ENCODE measurements at places on chromosomes 5 and 9.

- no peak for DNase-seq
Observed at GRCh38 chr5:166651234-166651633, 1640.2 kb upstream of the WWC1 start.

DNA sequence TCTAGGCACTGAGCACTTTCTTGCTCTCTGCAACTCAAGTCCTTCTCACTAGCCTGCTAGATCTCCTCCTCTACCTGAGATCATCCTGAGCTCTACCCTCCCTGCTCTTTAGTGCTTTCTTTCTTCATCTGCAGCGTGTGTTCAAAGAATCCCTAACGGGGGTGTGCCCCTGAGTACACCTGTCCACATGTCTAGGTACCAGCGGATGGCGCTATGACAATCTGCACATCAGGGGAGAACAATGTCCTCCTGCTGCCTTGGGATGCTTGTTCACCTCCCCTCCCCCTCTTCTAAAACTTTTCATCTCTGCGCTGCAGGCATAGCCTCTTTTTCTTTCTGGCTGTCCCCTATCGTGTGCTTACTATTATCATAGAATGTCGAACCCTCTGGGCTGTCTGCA, 42.7 kb downstream of the PTPN3 start:
- DNase-seq: no peak

DNA sequence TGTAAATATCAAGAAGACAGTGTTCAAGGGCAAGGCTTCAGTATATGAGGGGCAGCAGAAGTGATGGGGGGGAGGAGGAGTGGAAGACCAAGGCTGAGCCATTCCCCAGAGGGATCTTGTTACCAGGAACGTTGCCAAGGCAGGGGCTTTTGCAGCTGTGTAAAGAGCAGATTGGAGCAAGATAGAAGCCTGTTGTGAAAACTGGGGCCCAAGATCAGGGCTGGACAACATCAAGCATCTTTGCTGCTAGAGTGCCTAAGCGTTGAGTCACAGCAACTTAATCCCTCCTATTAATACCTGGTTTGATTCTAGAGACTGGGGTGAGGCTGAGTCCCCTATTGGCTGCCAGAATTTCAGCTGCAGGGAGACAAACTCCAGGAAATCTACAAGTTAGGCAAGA, 18.4 kb upstream of the ERCC6L2 start:
- DNase-seq: no peak

GRCh38 chr5:93401634-93402213, 179.3 kb downstream of the NR2F1-AS1 start:
- DNase-seq: no peak

- no peak for DNase-seq
Observed at GRCh38 chr5:33937707-33938506, 1.7 kb downstream of the RXFP3 start.

GRCh38 chr5:172830876-172831662, 3.0 kb upstream of the ERGIC1 start:
- DNase-seq: no peak

DNA sequence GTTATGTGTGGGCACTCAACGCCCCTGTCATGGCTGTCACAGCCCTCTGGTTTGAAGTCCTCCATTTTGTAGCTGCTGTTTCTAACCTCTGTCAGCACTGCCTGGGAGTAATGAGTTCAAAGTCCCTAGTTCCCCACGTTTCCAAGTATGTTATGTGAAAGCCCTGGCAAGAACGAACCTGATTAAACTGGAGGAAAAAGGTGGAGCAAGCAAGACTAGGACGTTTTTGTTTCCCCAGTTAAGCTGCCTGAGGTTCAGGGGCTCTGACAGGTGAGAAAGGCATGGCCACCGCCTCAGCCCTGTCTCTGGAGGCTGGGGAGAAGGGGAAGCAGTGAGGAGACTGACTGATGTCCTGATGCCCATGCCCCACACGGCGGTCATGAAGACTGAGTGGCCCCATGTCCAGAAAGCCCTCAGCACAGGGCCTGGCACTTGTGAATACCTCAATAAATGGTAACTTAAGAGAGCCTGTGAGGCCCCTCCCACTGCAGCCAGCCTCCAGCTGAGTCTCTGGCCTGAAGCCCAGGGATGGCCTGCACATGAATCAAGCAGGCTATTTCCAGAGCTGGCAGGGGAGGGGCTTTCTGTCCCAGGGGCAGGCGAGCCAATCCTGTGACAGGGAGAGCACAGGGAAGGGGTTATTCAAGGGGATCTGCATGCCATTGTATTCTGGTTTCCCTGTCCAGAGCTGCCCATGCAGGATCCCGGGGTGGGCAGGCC, 61.8 kb downstream of the PFDN1 start:
- DNase-seq: no peak

GRCh38 chr9:100167915-100168654, 69.0 kb downstream of the INVS start:
- DNase-seq: no peak

GRCh38 chr9:136826703-136827582, 15.3 kb upstream of the AJM1 start:
- no peak for DNase-seq

DNA sequence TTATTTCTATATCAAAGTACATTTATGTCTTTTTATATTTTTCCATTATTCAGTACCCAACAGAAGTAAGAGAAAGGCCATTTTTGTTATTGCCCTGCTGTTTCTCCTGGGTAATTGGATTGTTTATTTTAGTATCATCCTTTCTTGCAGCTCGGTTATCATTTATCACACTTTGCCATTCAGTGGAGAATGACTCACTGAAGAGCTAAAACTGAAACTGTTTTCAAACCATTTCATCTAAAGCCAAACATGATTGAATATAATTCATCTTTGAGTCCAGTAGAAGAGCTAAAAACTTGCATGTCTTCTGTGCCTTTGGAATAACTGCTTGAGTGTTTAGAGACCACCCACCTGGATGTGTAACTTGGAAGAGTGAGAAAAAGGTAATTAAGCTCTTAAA, 139.5 kb upstream of the PRDM9 start:
- DNase-seq: no peak

DNA sequence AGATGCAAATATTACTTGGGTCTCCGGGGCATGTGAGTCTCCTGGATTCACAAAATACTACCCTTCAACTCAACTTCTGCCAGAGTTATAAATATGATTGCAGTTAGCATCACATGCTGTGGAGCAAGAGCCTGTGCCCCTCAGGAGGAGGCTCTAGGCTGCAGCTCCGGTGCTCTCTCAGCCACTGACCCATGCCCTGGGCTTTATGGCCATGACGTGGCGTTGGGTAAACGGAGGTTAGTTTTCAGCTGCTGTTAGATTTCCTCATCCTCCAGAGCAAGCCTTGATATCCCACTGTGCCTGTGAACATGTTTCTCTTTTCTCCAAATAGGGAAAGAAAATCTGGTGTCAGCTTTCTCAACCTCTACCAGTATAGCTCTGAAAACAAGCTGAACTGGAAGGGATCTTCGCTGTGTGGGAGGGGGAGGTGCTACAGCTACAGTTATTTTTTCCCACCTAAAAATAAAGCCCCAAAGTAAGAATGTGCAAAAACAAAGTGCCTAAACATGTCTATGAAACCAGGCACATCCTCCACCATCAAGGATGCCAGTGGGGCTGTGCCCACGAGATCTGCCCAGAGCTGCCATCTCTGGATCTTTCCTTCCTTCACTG, 124.4 kb upstream of the GPR151 start:
- DNase-seq: no peak

DNA sequence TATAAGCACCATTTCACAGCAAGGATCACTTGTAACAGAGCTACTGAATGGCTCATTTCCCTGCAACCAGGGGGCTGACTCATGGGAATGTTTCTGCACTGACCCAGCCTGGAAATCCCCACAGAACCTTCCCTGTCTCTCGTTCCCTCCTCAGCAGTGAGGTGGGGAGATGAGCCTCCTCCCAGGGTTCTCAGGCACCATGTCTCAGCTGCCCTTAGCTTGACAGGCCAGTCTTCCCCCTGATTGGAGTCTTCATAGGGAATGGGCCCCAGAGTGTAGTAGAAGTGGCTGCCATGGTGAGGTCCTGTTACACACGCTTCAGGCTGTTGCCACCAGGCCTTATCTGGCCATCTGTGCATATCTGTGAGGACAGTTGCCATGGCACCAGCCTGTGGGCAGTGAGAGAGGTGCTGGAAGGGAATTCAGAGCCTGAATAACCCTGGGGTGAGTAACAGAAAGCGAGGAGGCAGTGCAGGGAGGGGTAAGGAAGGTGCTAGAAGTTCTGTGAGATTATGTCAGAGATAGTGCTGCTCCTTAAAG, 324.4 kb downstream of the ENC1 start:
- DNase-seq: no peak

DNA sequence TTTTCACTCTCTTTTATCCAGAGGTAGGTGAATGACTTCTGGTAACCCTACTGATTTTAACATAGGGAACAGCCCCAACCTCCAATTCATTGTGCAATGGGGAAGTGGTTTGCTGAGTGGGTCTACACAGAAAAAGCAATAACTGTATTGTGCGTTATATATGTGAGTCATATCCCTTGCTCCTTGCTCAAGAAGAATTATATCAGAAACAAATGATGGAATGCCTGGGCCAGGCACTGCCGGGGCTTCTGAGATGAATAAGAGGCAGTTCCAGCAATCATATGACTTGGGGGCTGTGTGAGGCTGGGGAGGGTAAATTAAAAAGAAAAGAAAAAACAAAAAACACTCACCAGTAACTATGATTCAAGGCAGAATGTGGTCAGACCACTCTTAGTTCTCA, 79.2 kb upstream of the ABCA1 start:
- no peak for DNase-seq

- DNase-seq: no peak
Observed at GRCh38 chr5:55897206-55897894, 46.2 kb downstream of the IL31RA start.

GRCh38 chr9:86994231-86994630, 46.9 kb upstream of the GAS1 start:
- DNase-seq: no peak

- DNase-seq: no peak
Observed at GRCh38 chr9:112620388-112620787, 97.5 kb downstream of the INIP start.

DNA sequence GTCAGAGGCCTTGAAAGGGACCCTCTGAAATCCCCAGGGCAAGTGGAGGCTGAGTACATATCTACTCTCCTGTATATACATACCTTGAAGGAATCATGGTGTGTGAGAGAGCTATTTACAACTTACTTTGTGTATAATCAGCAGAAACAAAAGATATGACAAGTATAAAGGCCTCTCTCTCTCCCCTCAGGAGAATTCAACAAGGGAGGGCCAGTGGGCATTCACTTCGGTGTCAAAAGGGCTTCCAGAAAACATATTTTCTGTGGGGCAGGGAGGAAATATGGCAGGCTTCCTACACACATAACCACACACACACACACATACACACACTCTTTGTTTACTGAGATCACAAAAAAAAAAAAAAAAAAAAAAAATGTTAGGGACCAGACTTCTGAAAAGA, 181.7 kb downstream of the BNC2 start:
- no peak for DNase-seq

DNA sequence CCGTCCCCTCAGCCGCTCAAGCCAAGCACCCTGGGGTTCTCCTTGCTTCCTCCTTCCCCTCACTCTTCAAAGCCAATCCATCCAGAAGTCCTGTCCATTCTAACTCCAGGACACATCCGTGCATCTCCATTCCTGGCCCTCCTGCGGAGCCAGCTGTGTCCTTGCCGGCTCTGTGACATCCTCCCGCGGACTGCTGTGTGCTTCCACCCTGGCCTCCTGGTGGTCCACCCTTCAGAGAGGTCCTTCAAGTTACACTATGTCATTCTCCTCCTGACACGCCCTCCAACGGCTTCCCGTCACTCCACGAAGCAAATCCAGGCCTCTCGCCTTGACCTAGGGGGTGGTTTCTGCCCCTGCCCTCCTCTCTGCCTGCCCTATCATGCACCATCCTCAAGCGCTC, 13.0 kb upstream of the SCGB3A1 start:
- no peak for DNase-seq

DNA sequence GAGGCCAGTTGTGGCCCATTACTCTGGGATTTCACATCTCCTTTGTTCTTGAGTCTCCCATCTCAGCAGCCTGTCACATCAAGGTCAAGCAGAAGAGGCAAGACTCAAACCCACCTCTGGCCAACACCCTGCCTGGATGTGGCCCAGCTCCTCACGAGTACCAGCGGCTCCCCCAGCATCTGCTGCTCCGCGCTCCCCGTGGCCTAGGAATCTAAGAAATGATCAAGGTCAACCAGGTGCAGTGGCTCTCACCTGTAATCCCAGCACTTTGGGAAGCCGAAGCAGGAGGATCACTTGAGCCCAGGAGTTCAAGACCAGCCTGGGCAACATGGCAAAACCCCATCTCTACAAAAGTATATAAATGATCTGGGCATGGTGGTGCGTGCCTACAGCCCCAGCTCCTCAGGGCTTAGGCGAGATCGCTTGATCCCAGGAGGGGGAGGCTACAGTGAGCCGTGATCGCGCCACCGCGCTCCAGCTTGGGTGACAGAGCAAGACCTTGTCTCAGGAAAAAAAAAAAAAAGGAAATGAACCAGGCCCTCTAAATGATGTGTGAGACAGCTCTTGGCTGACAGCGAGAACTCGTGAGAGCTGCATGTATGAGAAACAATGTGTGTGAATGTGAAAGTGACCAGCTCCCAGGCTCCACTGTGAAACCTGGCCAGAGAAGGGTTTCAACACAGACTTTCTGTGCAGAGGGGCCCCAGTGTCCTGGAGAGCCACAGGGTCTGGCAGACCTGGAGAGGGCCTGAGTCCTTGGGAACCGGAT, 61.6 kb upstream of the ANGPTL2 start:
- DNase-seq: no peak

DNA sequence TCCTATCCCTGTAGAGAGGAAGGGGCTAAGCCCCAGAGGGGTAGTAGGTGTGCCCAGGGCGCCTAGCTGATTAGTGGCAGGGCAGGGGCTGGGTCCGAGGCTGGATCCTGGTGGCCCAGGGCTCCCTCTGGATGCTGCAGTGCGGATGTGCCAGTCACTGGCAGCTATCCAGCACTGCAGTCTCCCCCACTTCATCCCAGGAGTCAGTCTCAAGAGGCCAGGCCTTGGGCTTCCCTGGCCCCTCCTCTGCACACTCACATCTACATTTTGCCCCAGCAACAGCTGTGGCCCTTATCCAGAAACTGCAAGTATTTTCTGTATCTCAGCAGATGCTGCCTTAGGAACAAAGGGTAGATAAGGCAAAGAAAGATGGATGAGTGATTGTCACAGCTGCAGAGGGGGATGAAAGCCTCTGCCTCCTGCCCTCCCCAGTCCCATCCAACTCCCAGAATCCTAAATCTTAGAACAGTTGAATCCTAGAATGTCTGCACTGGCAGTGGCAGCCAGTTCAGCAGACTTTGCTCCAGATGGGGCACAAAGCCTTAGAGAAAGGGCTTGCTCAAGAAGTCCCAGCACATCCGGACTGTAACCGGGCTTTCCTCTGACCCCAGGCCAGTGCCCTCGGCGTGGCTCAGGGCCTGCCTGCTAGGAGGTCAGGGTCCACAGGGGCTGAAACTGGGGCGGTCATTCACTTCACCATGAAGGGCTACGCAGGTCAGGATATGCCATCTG, 1.6 kb downstream of the ANXA6 start:
- DNase-seq: no peak

Data from activated B cell treated with CpG ODN at 0.5 μM for 24 hours (primary cell).